ENCODE measurements at places on chromosomes 13 and 19.

GRCh38 chr13:60759499-60759898 is 362.5 kb downstream of the TDRD3 start:
- no peak for DNase-seq

DNA sequence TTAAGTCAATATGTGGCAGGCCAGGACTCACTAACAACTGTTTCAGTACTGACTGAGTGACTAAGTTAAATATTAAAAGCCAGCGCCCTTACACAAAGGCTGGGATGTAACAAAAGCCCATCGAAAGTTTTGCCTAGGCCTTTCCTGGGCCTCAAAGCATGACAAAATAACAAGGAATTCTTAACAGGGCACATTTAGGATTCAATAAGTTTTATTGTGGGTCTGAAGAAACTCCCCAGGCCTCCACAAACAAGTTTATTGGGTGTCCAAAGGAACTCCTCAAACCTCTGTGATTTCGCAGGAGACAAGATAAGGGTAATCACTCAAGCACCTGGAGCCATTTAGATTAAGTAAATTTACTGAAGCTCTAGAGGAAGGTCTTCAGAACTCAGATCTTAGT is 130.7 kb upstream of the SGCG start:
- no peak for DNase-seq

- peak; percentile 19 for DNase-seq
Measured at GRCh38 chr13:46866150-46866549, 30.7 kb downstream of the HTR2A start.

- DNase-seq: no peak
Measured at GRCh38 chr19:4256563-4256962, 9.7 kb downstream of the YJU2 start.

- DNase-seq: peak; percentile 32
Measured at GRCh38 chr13:77323858-77324257, 3.0 kb downstream of the MYCBP2 start.

- peak; percentile 83 for DNase-seq
Measured at GRCh38 chr13:21330126-21330861, 128.8 kb downstream of the ZDHHC20 start.

GRCh38 chr19:16143399-16144215 is at the start of gene HSH2D:
HSH2D (plus strand) TSS chr19:16143685; CDS start chr19:16148751, 5,066 bp downstream.
- DNase-seq: peak; percentile 84

DNA sequence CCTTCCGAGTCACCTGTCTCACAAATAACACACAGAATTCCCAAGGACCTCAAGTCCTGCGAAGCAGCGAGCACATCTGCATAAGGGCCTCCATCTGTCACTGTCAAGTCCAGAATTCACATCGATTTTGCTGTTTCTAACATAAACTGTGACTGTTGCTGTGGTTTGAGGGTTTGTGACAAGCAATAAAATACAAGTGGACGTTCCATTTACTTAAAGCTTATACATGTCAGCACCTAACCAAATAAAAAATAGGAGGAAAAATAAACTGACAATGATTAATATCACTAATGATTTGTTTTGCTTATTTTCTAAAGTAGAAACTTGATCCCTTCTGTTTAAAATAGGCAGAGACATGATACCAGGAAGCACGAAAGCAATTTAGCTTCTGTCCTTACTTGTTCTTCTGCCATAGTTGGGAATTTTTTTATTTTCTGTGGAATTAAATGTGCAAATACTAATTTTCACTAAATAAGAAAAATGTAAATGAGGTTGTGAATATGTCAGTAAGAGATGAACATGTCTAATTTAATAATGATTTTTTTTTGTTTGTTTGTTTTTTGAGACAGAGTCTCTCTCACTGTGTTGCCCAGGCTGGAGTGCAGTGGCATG is 279.1 kb downstream of the FGF9 start:
- no peak for DNase-seq

- no peak for DNase-seq
Measured at GRCh38 chr13:111322916-111323331, 2.5 kb downstream of the TEX29 start.

GRCh38 chr13:105908586-105908985 is 626.9 kb downstream of the EFNB2 start:
- DNase-seq: peak; percentile 25

DNA sequence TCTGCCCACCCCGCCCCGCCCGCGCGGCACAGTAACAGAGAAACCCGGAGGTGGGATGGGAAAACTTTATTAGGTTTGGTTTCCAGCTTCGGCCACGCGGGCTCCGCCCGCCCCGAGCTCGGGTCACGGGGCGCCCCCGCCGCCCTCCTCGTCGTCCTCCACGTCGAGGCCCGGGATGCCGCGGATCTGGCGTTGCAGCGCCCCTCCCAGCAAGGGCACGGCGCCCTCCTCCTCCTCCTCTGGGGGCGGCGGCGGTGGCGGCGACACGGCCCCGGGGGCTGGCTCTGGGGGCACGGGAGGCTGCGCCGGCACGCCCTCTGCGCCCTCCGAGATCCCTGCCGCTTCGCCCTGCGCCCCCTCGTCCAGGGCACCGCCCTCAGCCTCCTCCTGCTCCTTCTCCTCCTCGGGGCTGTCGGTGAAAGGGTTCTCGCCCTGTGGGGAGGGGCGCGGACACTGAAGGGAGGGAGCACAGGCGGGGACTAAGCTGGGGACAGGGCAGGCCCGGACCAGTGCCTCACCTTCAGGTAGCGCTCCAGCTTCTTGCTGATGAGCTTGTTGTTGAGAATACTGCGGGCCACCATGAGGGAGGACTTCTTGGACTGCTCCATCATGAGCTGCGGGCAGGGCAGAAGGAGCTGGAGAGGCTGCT is 536 bp upstream of the AKAP8 start:
- peak; percentile 59 for DNase-seq

- no peak for DNase-seq
Measured at GRCh38 chr13:51816604-51817249, 12.8 kb upstream of the DHRS12 start.

GRCh38 chr19:29001597-29002245 is 211.2 kb downstream of the UQCRFS1 start:
- no peak for DNase-seq

- DNase-seq: no peak
Measured at GRCh38 chr19:8148410-8149260, 757 bp downstream of the FBN3 start.

DNA sequence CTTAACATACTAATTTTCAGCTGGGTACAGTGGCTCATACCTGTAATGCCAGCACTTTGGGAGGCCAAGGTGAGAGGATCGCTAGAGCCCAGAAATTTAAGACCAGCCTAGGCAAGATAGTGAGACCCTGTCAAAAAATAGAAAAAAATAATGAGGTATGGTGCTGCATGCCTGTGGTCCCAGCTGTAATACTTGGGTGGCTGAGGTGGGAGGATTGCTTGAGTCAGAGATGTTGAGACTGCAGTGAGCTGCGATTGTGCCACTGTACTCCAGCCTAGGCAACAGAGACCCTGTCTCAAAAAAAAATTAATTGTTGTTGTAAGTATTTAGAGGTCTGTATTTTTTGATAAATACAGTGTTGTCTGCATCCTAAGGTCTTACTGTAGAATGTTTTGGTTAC is 66.8 kb downstream of the FNDC3A start:
- DNase-seq: no peak

GRCh38 chr13:85588359-85588758 is 210.9 kb downstream of the SLITRK6 start:
- no peak for DNase-seq

DNA sequence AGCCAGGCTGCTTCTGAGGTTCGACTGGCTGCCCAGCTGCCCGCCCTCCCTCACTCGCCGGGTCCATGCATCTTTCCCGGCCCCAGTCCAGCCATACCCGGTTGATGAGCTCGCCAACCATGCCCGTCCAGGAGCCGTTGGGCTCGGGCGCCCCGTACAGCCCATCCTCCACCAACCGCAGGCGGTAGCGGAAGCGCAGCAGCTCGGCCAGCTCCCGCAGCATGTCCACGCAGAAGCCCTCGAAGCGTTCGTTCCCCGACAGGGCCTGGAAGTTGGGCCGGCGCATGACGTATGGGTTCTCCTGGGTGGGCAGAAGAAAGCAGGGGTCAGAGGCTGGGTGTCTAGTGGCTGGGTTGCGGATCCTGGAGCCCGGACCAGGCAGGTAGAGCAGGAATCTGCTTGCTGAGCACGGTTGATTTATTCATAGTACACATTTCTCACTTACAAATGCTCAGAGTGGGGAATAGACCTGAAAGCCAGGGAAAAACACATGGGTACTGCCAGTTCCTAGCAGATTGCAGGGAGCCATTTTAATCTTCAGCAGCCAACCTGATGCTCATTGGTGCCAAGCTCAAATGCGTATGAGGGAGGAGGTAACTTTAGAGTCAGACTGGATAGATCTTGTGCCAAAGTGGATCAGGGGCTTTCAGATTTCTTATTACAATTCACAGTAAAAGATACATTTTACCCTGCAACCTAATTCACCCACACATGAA is 27.4 kb downstream of the GRIK5 start:
- no peak for DNase-seq

DNA sequence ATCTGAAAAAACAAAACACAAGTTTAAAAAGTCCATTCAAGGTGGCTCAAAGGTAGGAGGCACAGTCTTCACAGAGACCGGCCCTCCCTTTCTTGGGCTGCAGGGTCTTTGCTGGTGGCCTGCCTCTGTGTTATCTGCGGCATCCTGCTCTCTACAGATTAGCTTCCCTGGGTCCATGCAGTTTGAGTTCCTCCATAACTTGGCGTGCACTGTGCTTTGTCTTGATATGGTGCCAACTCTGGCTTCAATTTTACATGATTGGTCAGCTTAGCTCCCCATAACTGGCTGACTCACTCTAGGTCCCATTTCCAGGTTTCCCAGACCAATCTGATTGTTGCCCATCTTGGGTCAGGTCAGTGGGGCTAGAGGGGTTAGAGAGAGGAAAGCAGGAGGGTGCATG is 41.8 kb downstream of the TPT1 start:
- DNase-seq: no peak

GRCh38 chr19:2391118-2391725 is 31.2 kb downstream of the TMPRSS9 start:
- peak; percentile 76 for DNase-seq

Measured in activated CD4-positive, alpha-beta T cell treated with anti-CD3 and anti-CD28 coated beads, Interleukin-2, Interleukin-6, amounts not matched to agents 100 ng/mL and 50 ng/mL, durations not matched to agents 16 hours and 8 hours (primary cell).